ENCODE measurements at places on chromosomes 1 and 21.
A peak's percentile ranks its signal among the peaks of the same experiment; 100 is the strongest.

GRCh38 chr1:38030596-38031512 lies 15.7 kb downstream of the POU3F1 start:
- DNase-seq = no peak

DNA sequence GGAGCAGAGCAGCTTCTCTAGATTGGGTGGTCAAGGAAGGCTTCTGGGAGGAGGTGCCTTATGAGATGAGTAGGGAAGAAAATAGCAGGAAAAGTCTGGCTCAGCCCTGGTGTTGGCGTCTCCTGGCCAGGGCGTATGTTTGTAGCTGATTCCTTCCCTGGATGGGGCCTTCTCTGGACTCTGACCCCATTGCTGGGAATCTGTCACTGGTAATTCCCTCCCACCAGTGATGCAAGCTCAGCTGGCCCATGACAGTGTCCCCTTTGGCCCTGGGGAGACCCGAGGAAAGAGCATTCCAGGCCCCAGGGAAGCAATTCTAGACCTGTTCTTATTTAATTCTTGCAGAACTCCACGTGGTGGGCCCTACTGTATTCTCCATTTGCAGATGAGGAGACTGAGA lies 20.7 kb downstream of the IGSF21 start:
- DNase-seq = no peak

GRCh38 chr1:235601104-235601503 lies 48.5 kb downstream of the GNG4 start:
- DNase-seq = no peak

- DNase-seq = peak; percentile 73
Observed at GRCh38 chr1:154423304-154423987, 18.3 kb downstream of the IL6R start.

GRCh38 chr1:94792473-94793295 lies 27.5 kb upstream of the SLC44A3 start:
- DNase-seq = peak; percentile 87

GRCh38 chr1:211735208-211736170 lies 60.1 kb upstream of the NEK2 start:
- DNase-seq = peak; percentile 88

DNA sequence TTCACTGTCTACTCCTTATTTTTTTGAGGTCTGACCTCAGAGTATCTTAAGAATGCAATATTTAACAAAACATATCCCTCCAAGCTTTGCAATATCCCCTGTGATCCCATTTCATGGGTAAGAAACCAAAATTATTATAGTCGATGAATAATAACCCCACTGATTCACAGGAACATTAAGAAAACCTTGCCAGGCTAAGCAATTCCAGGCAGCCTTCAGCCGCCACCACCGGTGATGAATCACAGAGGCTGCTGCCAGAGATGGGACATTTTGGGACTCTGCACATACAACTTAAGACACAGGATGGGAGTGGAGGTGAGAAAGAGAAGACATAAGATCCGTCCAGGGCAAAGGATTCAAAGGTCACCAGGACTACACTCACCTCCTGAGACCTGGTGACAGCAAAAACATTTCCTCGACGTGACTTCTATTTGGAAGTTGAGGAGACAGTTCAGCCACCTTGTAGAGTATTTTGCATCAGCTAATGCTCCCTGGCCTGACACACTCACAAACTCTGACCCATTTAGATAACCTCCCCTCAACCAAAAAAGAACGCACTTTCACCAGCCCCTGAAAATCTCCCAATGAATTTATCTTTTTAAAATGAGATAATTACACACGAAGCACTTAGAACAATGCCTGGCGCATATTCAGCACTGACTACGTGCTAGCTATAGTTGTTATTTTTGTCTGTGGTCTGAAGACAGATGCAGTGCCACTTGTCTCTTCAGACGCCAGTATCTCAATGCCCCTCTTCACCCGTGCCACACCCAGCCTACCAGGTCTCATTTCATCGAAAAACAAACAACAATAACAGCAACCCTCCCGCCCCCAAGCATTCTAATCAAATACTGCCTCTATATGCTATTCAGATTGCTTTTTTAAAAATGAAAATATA lies 17.8 kb upstream of the OVAAL start:
- peak; percentile 53 for DNase-seq

- peak; percentile 75 for DNase-seq
Observed at GRCh38 chr1:113036639-113037321, 36.2 kb upstream of the LRIG2 start.

DNA sequence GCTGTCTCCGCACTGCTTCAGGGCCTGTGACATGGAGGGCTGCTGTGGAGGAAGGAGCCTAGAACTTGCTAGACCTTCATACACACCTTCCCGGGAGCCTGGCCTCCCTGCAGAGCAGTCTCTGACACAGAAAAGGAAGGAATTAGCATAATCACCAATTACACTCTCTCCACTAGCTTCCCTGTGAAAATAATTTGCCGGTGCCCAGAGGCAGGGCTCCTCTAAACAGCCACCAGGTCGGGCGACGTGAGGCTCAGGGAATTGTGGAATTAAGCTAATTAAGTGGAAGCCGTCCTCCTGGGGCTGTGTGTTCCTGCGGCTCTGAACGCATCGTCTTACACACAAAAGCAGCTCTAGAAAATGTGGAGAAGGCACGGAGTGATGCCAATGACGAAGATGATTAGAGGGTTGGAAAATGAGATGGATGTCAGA lies 82.6 kb downstream of the NENF start:
- DNase-seq = no peak

DNA sequence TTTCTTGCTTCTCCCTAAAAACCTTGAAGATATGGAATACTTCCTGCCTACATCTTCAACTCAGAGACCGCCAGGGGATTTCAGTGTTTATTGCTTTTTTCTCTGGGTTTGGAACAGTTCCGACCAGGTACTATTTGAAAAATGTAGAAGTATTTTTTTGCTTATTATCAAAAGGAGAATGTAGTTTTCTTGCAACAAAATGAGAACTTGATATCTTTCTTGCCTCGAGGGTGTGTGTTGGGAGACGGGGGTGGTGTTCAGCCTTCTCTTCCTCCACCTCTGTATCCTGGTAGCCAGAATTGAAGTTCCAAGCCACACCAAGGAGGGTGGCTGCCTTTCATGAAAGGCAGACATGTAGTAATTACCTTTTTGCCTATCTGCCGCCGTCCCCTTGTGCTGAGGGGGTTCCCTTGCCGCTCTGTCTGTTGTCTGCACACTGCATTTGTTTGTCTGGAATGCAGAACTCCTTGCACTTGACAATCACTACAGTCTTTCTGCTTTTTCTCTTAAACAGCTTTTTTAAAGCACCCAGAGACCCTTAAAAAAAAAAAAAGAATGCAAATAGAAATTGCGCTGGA lies 212.1 kb downstream of the PBX1 start:
- DNase-seq = no peak

DNA sequence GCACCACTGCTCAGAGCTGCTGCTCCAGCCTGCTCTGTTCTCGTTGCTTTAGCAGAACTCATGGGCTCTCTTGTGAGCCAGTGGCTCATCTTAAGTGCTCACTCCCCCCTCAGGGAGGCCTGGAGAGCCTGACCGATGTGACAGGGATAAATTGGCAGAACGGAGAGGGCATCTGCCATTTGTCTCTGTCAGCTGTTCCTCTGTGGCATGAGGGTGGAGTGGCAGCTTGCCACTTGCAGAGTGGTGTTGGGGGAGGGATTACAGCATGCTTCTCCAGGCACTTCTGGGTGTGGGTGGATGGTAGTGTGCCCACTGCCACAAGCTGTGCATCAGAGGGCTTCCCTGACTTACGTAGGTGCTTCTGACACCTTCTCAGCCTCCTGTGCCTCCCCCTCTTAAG lies 229.5 kb downstream of the PAPPA2 start:
- no peak for DNase-seq

- DNase-seq = no peak
Observed at GRCh38 chr1:153929426-153929825, 6.7 kb upstream of the GATAD2B start.

DNA sequence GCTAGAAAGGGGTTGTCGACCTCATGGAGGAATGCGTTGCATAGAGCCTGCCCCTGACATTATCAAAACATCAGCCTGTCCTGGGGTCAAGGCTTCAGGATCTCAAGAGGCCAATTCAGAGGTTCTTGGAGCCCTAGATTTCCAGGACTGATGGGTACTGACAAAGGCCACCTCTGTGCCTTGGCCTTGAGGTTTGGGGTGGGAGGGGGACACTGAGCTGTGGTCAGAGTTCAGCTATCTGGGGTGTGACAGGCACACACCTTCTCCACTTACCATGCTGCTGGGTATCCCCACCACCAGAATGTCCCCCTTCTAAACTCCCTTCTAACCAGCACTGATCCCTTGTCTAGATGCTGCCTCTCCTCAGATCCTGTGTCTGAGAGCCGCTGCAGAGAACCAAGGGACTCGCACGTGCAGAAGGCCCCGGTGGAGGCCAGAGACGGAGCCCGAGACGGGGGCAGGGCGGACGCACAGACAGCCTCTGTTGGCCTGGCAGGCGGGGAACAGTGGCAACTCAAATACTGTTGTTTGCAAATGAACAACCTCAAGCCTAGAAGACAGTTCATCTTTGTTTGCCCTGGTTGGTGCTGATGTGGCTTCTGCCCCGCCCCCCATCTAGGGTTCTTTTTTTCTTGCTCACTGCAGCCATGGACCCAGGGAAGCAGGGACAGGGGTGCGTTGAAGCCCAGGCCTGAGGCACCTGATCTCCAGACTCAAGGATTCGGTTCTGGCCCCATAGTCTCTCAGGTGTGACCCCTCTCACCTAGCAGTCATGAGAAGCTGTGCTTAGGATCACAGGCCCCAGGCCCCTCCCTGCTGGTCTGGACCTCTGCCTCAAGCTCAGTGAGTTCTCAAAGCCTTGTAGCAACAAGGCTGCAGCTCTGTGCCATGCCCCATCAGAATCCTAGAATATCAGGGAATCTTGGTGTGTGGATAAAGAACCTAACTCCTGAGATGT lies 28.1 kb upstream of the CSF1 start:
- no peak for DNase-seq

GRCh38 chr1:220655509-220655908 lies 34.7 kb upstream of the C1orf115 start:
- DNase-seq = no peak

GRCh38 chr1:153538315-153538821 lies 2.4 kb downstream of the S100A5 start:
- DNase-seq = peak; percentile 66

DNA sequence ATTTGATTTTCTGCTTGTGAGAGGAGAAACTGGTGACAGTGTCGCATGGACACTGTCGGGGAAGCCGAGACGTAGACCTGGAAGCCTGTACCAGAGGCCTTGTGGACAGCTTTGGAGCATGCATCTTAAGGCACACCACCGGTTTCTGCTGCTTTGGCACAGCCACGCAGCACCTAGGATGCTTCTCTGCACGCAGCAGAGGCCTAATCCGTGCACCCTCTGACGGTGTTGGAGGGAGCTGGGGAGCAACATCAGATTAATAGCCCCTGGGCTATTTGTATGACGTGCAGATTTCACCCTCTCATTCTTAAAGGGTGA lies 30.3 kb downstream of the TEX35 start:
- DNase-seq = no peak

- peak; percentile 67 for DNase-seq
Observed at GRCh38 chr1:193183019-193183627, 3.3 kb downstream of the B3GALT2 start.

GRCh38 chr1:91736146-91736714 lies 149.7 kb downstream of the TGFBR3 start:
- no peak for DNase-seq

DNA sequence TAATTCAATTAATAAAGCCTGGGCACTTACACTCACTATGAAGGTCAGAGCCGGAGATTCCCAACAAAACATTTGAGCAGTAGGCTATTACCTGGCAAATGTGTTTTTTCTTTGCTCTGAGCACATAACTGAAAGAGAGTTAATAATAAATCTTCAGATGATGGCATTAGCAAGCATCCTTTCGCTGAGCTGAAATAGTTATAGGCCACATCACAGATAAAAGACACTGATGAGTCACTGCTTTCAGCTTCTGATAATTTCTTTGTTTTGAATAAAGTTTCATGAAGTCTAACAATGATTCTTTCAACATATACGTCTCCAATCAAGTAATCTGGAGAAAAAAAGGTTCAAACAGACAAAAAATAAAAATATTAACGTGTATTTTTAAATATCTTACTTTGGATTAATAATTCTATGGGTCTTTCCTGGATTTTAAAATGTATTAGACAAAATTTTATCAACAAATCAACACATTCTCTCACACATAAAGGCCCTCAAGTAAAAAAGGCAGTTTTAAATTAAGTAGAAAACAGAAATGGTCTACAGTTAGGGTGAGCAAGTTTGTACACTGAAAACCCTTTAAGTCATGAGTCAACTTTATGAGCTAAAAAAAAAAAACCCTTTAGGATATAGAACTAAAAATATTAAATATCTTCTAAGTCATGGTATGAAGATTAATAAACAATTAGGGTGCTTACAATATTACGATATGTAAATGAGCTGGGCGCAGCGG lies 33.1 kb downstream of the LTN1 start:
- DNase-seq = peak; percentile 78

- DNase-seq = peak; percentile 74
Observed at GRCh38 chr1:16727190-16728111, 12.9 kb upstream of the RNU1-4 start.

- no peak for DNase-seq
Observed at GRCh38 chr1:235275836-235276235, 52.1 kb downstream of the ARID4B start.

DNA sequence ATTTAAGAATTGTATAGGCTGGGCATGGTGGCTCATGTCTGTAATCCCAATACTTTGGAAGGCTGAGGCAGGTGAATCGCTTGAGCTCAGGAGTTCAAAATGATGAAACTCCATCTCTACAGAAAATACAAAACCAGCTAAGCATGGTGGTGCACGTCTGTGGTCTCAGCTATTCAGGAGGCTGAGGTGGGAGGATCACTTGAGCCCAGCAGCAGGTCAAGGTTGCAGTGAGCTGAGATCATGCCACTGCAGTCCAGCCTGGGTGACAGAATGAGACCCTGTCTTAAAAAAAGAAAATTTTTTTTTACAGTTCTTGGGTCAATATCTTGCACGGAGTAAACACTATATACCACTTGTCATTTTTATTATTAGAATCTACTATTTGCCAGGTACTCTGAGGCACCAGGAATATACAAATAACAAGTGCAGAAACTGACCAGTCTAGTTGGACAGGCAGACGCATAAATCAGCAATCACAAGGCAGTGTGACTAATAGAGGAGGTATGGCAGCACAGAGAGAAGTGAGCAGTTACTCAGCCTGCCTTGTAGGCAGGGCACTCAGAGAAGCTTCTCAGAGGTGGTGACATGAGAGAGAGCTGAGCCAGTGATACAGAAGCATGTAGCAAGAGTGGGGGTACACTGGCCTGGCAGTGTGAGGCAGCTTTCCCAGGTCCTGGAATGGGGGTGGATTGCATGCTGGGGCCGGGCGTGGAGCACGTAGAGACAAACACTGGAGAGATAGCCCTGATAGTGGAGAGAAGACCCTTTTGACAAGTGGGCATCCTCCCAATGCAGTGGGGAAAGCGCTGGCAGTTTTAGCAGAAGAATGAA lies 8.0 kb downstream of the PHLDA3 start:
- DNase-seq = peak; percentile 99

DNA sequence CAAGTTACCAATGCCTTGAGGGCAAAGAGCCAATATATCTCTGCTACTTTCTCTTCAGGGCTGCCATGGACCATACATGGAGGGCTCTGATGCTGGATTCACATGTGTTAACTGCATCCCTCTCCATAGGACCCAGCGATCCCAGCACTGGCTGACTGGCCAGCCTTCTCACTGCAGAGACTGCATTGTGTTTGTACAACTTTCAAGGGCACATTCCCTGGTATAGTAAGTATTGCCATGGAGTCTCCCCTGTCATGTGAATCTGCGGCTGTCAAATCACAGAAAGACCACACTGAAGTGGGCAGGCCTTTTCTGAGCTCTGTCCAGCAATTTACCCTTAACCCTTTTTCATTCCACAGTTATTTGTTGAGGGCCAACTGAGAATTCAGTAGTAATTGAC lies 449.8 kb downstream of the OMA1 start:
- no peak for DNase-seq

Measured in fibroblast of mammary gland (primary cell).